Esophagus squamous epithelium (tissue), 5 donors: ENCODE measurements at places on chromosomes 2 and 18.

- no peak overlapping the region for H3K4me3 ChIP-seq
- no peaks in the 10 kb centered on the region for H3K4me1 ChIP-seq
- no peak overlapping the region for H3K27ac ChIP-seq
These were observed 186.0 kb downstream of the GULP1 start for GRCh38 chr2:188477564-188478103.

DNA sequence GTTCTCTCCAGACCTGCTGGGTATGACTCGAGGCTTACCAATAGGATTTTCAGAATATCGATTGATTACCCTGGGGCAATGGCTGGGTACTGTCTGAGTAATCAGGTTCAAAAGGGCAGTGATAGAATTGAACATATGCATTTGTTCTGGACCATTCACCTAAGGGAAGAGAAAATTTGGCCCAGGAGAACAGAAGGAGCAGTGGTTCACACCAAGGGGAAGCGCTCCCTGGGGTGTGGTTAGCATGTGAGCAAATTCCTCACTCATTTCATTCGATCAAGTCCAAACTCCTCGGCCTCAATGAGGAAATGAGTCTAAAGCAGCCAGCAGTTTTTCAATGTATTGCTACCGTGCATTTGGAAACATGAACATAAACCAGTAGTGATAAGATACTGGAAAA, 55.6 kb downstream of the CYP26B1 start:
- peaks cover 6% of the 10 kb centered on the region for H3K4me1 ChIP-seq
- no peak for DNase-seq
- no peak overlapping the region for H3K27ac ChIP-seq
- H3K27me3 ChIP-seq: no peaks in the 10 kb centered on the region
- no peaks in the 10 kb centered on the region for H3K36me3 ChIP-seq

DNA sequence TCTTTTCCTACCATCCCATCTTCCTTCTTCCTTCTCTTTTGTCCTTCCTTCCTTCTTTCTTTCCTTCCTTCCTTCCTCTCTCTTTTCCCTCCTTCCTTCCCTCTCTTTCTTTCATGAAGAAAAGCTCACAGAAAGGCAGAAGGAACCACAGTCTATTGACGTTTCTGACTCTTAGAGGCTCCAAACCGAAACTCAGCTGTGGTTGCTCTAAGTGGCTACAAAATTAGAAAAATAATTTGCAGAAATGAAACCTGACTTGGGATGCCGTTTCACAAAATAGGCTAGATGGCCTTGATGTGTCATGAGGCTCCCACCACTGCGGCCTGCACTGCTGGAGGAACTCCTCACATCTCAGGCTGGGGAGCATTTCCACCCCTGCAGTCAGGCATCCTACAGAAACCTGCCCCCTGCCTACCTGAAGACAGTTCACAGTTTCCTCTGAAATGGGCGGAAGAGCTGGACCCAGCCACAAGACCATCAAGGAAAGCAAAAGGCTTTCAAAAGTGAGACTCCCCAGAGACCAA, 165.6 kb downstream of the SMAD7 start:
- H3K36me3 ChIP-seq: no peaks in the 10 kb centered on the region
- no peaks in the 10 kb centered on the region for H3K27me3 ChIP-seq
- no peak for DNase-seq
- no peak overlapping the region for H3K27ac ChIP-seq

GRCh38 chr18:11071300-11071699, 78.1 kb downstream of the PIEZO2 start:
- H3K27me3 ChIP-seq: no peaks in the 10 kb centered on the region
- DNase-seq: no peak
- H3K36me3 ChIP-seq: no peaks in the 10 kb centered on the region
- H3K4me1 ChIP-seq: no peaks in the 10 kb centered on the region

DNA sequence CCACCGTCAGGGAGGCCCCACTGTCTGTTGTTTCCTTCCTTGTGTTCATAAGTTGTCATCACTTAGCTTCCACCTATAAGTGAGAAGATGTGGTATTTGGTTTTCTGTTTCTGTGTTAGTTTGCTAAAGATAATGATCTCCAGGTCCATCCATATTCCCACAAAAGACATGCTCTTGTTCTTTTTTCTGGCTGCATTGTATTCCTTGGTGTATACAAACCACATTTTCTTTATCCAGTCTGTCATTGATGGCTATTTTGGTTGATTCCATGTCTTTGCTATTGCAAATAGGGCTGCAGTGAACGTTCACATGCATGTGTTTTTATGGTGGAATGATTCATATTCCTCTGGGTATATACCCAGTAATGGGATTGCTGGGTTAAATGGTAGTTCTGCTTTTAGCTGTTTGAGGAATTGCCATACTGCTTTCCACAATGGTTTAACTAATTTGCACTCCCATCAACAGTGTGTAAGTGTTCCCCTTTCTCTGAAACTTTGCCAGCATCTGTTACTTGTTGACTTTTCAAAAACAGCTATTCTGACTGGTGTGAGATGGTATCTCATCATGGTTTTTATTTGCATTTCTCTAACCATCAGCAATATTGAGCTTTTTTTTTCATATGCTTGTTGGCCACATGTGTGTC, 156.6 kb upstream of the NOSTRIN start:
- no peaks in the 10 kb centered on the region for H3K4me1 ChIP-seq
- no peak overlapping the region for H3K4me3 ChIP-seq

GRCh38 chr18:35635170-35635569, 53.6 kb downstream of the GALNT1 start:
- no peak overlapping the region for H3K27ac ChIP-seq
- no peak for DNase-seq
- peaks cover 6% of the 10 kb centered on the region for H3K36me3 ChIP-seq
- no peaks in the 10 kb centered on the region for H3K4me1 ChIP-seq
- H3K4me3 ChIP-seq: no peak overlapping the region
- no peaks in the 10 kb centered on the region for H3K27me3 ChIP-seq

DNA sequence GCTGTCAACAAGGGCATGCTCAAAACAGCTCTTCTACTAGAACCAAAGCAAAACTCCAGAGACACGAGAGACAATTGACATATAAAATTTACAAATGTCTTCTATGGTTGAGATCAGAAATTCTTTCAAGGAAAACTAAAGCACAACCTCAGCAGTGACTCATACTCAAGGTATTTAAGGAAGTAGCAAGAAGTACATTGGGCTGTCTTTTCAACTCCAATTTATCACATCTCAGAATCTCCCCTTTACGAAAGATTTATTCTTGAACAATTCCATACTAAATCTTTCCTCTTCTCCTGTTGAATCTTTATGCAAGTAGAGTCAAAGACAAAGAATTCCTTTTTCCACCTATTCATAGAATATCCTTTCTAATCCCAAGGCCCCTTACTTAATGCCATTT, 324.0 kb downstream of the IRS1 start:
- no peaks in the 10 kb centered on the region for H3K36me3 ChIP-seq
- no peaks in the 10 kb centered on the region for H3K4me1 ChIP-seq
- H3K4me3 ChIP-seq: no peak overlapping the region
- no peaks in the 10 kb centered on the region for H3K27me3 ChIP-seq
- no peak overlapping the region for H3K27ac ChIP-seq

DNA sequence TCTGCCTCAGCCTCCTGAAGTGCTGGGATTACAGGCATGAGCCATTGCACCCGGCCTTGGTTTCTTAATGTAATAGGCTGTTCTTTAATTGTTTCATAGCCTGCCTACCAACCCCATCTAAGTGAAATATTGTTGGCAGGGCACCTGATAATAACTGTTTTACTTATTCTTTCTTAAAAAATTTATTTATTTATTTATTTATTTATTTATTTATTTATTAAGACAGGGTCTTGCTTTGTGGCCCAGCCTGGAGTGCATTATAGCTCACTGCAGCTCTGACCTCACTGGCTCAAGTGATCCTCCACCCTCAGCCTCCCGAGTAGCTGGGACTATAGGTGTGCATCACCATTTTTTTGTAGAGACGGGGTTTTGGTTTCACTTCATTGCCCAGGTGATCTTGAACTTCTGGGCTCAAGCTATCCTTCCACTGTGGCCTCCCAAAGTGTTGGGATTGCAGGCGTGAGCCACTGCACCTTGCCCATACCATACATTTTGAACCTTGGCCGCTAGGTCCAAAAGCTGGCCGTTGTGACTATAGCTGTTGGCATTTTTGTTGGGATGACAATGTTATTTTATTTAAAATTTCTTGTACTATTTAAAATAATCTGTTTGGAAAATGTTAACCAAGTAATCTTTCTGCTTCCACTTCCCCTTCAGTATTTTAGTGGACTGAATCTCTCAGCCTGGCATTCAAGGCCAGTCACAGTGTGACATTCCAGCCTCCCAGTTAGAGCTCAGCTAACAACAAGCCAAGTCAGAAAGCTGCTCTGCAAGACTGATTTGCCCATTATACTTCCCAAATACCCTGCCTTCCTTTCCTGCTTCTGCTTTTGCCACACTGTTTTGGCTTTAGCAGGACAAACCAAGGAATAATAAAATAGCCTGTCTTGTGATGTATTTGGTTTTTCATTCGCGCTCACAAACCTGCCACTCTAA, 52.4 kb downstream of the BABAM2 start:
- H3K36me3 ChIP-seq: no peaks in the 10 kb centered on the region
- DNase-seq: no peak
- H3K27ac ChIP-seq: no peak overlapping the region
- H3K27me3 ChIP-seq: no peaks in the 10 kb centered on the region
- peaks cover 3% of the 10 kb centered on the region for H3K4me1 ChIP-seq
- no peak overlapping the region for H3K4me3 ChIP-seq

DNA sequence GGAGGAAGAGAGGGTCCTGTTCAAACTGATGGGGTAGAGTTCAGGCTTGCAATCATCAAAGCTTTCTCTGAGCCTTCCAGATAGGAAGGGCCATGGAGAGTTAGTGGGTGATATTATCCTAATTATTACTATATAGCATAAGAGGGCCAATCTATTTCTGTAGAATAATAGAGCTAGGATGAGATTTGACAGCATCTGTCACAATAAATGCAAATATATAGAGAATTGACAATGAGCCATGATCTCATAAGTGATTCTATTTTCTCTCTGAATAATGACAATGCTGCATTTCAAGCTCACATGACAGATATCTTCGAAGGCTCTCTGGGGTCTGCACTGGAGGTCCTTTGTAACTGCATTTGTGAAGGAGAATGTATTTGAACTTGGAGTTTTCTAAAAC, 521.9 kb upstream of the CELF4 start:
- DNase-seq: no peak
- H3K27ac ChIP-seq: no peak overlapping the region
- H3K4me3 ChIP-seq: no peak overlapping the region
- H3K4me1 ChIP-seq: no peaks in the 10 kb centered on the region
- H3K36me3 ChIP-seq: no peaks in the 10 kb centered on the region
- H3K27me3 ChIP-seq: no peaks in the 10 kb centered on the region

- no peak overlapping the region for H3K4me3 ChIP-seq
- H3K27ac ChIP-seq: no peak overlapping the region
- no peaks in the 10 kb centered on the region for H3K36me3 ChIP-seq
- no peak for DNase-seq
These were observed 15.9 kb upstream of the TMEM214 start for GRCh38 chr2:27016801-27017325.

GRCh38 chr2:138724327-138724726, 55.9 kb downstream of the NXPH2 start:
- H3K36me3 ChIP-seq: no peaks in the 10 kb centered on the region
- H3K4me3 ChIP-seq: no peak overlapping the region
- H3K27ac ChIP-seq: no peak overlapping the region
- H3K4me1 ChIP-seq: no peaks in the 10 kb centered on the region

DNA sequence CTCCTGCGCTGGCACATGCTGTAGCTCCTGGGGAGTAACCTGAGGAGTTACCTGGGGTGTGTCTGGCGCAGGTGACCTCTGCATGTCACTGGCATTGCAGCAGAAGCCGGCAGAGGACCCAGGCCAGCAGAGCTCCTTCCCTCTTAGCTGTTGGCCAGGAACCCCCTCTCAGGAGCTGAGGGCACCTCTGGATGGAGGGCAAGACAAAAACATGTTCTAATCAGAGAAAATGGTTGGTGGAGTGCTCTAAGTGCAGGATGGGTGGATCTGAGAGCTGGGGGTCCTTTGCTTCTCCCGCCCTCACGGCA, 44.9 kb upstream of the SNTG2 start:
- DNase-seq: no peak
- H3K27me3 ChIP-seq: no peaks in the 10 kb centered on the region
- H3K4me1 ChIP-seq: no peaks in the 10 kb centered on the region

- peak overlapping the region; percentile 3 for H3K4me3 ChIP-seq
- no peaks in the 10 kb centered on the region for H3K36me3 ChIP-seq
- DNase-seq: no peak
- H3K4me1 ChIP-seq: peaks cover 3% of the 10 kb centered on the region
These were observed 39.5 kb upstream of the GMCL1 start for GRCh38 chr2:69789772-69790600.

GRCh38 chr2:166170356-166170755, 42.5 kb upstream of the SCN1A start:
- H3K27ac ChIP-seq: no peak overlapping the region
- H3K27me3 ChIP-seq: no peaks in the 10 kb centered on the region
- H3K4me3 ChIP-seq: no peak overlapping the region
- H3K36me3 ChIP-seq: no peaks in the 10 kb centered on the region

GRCh38 chr2:24512404-24512803, 21.4 kb downstream of the NCOA1 start:
- no peaks in the 10 kb centered on the region for H3K4me1 ChIP-seq
- no peak overlapping the region for H3K4me3 ChIP-seq
- no peak for DNase-seq
- no peak overlapping the region for H3K27ac ChIP-seq
- H3K27me3 ChIP-seq: no peaks in the 10 kb centered on the region
- no peaks in the 10 kb centered on the region for H3K36me3 ChIP-seq

DNA sequence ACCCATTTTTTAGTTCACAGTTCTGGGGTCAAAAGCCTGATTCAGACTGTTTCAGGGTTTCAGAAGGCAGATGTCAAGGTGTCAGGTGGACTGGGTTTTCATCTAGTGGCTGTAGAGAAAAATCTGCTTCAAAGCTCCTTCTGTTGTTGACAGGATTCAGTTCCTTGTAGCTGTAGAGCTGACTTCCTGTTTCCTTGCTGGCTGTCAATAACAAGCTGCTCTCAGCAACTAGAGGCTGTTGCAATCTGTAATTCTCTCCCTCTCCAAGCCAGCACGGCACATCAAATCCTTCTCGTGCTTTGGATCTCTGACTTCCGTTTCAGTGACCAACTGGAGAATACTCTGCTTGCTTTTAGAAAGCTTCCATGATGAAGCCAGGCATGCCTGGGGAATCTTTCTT, 179.4 kb downstream of the DOK6 start:
- H3K27ac ChIP-seq: no peak overlapping the region
- no peaks in the 10 kb centered on the region for H3K27me3 ChIP-seq
- H3K4me1 ChIP-seq: no peaks in the 10 kb centered on the region
- no peaks in the 10 kb centered on the region for H3K36me3 ChIP-seq
- H3K4me3 ChIP-seq: no peak overlapping the region
- DNase-seq: no peak

DNA sequence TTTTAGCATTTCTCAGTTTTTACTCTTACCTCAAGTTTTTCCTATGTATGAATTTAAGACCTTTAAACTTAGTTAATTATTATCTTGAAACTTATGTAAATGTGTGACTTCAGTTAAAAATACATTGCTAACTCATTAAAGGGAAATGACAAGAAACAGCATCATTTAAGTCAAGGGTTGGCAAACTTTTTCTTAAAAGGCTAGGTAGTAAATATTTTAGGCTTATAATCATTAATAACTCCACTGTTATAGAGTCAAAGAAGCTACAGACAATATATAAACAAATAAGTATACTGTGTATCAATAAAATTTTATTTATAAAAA, 259.7 kb upstream of the RBMS1 start:
- H3K27ac ChIP-seq: peak overlapping the region; percentile 14
- no peak overlapping the region for H3K4me3 ChIP-seq
- H3K27me3 ChIP-seq: no peaks in the 10 kb centered on the region
- peaks cover 3% of the 10 kb centered on the region for H3K4me1 ChIP-seq
- DNase-seq: no peak
- H3K36me3 ChIP-seq: no peaks in the 10 kb centered on the region

GRCh38 chr2:155151472-155151871, 453.0 kb downstream of the KCNJ3 start:
- H3K27me3 ChIP-seq: no peaks in the 10 kb centered on the region
- no peak for DNase-seq
- H3K36me3 ChIP-seq: no peaks in the 10 kb centered on the region
- H3K4me1 ChIP-seq: no peaks in the 10 kb centered on the region
- H3K27ac ChIP-seq: no peak overlapping the region
